Effector CD8-positive, alpha-beta T cell (primary cell): ENCODE measurements at places on chromosomes 4 and X.

DNA sequence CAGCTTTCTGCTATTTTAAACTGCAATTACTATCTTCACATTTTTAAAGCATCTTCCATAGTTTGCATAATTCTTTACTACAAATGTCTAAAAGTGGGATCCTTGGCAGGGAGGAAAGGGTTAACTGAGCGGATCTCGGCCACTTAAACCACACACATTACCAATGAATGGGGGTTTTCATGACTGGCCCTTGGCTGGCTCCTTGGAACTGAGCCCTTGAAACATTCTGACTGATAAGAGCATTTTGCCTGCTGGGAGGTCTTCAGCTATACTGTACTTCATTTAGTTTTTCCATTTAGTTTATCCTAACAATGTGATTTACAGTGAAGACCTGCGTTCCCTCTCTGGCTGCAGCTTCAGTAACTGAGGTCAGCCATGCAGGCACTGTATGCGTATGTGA is 31.7 kb upstream of the MFAP3L start:
- no peak for DNase-seq

DNA sequence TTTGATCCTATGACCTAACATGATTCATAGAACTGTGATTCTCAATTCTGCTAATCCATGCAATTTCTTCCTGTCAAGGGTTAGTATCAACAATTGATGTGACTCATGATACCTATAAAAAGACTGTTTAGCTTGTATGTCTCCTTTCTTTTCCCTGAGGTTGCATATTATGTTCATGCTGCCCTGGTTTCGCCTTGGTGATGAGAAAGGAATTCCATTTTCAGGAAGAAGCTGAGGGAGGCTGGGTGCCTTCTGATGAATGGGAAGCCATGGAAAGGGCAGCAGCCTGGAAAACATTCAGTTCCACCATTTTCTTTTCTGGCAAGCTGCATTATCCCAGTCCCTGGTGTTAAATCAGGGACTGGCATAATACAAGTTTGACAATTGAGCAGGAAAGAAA is 976.5 kb downstream of the RPA4 start:
- DNase-seq: no peak

DNA sequence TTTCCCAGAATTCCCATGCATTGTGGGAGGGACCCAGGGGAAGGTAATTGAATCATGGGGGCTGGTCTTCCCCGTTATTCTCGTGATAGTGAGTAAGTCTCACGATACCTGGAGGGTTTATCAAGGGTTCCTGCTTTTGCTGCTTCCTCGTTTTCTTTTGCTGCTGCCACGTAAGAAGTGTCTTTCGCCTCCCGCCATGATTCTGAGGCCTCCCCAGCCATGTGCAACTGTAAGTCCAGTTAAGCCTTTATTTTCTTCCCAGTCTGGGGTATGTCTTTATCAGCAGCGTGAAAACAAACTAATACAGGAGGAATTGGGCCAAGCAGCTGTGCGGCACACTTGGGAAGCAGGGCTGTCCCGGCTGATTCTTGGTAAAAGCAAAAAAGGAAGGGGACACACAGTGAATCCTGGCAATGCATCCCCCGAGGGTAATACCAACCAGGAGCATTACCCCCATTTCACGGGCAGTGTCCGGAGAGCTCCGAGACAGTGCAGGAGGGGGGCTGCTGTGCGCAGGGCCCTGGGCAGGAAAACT is 185.7 kb downstream of the AFAP1 start:
- no peak for DNase-seq

GRCh38 chr4:40199999-40200874 is 3.4 kb downstream of the RHOH start:
- DNase-seq: peak; percentile 18

- no peak for DNase-seq
These were observed 16.7 kb downstream of the BLOC1S4 start for GRCh38 chr4:6732441-6733357.

GRCh38 chr4:13544606-13545393 is 492 bp upstream of the NKX3-2 start:
- DNase-seq: no peak

DNA sequence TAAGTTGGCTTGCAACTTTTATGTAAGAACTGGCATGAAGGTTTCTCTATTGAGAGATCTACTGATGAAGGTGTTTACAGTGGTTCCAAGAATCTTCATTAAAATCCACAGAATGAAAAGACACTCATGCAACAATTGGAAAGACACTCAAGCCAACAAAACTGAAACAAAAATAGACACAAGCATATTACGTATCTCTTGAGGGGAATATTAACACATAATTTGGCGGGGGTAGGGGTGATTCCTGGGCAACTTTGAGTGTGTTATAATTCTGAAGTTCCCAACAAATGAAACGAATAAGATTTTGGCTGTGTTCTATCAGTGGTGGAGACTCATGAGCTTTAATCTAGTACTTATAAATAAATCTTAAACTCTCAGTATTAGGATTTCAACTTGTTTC is 75.1 kb downstream of the SPATA18 start:
- no peak for DNase-seq

- DNase-seq: no peak
These were observed 5.0 kb downstream of the RASL11B start for GRCh38 chr4:52867163-52867562.

DNA sequence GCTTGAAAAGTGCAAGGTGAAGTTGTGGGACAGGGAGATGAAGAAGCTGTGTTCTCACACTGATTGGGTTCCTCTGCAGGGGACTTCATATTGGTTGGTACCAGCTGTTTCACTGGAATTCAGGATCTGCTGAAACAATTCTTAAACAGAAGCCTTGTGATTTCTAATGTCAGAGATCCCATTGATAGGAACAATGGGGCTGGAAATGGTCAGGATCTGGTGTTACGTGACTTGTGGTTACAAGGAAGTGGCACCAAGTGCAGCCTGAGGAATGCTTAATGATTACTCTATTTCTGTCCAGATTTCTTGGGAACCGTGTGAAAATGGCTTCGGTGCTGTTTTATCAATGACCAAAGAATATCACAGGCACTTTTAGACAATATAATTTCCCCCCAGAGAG is 68.1 kb downstream of the MOSPD2 start:
- no peak for DNase-seq

GRCh38 chrX:11867610-11868345 is 109.7 kb downstream of the MSL3 start:
- no peak for DNase-seq

- DNase-seq: no peak
These were observed 3.7 kb upstream of the PNMA3 start for GRCh38 chrX:153052534-153052933.

GRCh38 chr4:41573502-41574001 is 35.6 kb downstream of the LIMCH1 start:
- no peak for DNase-seq

- no peak for DNase-seq
These were observed 76.4 kb downstream of the CXXC4 start for GRCh38 chr4:104418286-104418685.

GRCh38 chrX:118239913-118240698 is 105.8 kb upstream of the WDR44 start:
- no peak for DNase-seq

- no peak for DNase-seq
These were observed 7.8 kb downstream of the DIAPH2 start for GRCh38 chrX:96692454-96692853.

DNA sequence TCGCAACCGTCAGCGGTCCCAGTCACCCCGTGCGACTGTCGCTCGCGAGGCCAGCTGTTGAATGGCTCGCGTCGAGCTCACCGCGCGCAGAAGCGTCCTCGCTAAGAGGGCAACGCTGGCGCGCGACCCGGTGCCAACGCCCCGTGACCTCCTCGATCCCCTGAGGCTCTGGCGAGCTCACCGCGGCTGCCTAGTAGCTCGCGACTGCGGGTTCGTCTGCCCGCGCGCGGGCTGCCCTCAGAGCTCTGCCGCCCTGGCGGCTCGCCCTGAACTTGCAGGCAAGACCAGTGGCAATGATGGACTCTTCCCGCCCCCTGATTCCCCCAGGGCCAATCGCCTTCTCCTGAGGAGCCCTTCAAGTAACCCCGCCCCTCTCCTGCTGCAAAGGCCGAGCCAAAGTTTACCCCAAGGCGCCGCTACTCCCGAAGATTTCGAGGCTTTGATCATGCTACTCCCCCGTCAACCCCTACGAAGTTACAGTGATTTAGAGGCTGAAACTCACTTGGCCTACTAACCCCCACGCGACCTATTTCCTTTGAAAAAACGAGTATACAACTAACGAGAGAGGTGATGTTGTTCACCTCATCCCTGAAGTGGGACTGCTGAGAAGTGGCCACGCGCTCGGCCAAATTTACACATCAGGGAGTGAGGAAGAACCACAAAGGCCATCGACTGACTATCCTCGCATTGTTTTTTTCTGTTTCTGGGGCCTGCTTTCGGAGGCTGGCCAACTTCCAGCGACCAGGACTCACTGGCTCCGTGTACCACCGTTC is 37.5 kb downstream of the PGRMC1 start:
- peak; percentile 37 for DNase-seq

DNA sequence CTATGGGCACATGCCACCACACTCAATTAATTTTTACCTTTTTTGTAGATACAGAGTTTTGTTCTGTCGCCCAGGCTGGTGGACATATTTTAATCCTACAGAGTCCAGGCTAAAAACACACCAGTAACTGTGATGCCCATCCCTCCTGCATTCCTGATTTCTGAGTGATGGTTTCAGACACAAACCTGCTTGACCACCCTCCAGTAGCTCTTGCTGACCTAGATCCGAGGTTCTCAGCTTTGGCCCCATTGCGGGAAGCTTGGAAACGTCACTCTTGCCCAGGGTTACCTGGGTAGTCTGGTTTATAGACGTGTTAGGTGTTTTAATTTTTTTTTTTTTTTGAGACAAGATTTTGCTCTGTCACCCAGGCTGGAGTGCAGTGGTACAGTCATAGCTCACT is 7.5 kb downstream of the CD99 start:
- DNase-seq: no peak

DNA sequence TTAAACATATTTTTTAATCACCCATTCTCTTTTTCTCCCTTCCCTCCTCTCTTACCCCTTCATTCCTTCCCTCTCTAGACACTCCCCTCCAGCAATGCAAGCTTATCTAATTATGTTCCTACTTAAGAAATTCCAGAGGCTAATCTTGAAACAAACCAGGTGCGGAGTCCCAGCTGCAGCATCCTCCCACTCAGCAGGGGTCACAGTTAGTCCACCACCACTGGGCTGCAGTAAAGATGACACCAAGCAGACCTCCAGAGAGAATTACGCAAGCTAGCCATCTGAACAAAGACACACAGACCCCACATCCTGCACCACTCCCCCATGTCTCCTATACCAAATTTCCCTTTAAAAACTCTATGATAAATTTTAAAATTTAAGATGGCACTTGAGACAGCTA is 13.9 kb upstream of the SEC24B start:
- DNase-seq: no peak

DNA sequence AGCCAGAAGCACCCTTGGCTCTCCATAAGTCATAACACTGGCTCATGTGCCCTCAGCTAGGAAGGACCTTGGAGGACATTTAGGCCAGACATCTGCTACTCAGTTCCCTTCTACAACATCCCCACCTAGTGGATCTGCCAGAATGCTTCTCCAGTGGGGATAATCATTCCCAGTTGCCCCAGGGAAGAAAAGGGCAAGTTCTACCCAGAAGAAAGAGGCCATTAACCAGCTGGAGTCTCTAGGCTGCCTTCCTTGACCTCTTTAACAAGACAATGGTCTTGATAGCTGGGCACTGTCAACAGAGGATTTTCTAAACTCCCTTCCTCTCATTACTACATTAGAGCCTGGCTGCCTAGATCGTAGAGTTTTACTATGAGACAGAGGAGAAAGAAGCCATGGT is 42.0 kb downstream of the LGI2 start:
- no peak for DNase-seq

GRCh38 chr4:17188125-17188524 is 289.7 kb upstream of the LDB2 start:
- no peak for DNase-seq

DNA sequence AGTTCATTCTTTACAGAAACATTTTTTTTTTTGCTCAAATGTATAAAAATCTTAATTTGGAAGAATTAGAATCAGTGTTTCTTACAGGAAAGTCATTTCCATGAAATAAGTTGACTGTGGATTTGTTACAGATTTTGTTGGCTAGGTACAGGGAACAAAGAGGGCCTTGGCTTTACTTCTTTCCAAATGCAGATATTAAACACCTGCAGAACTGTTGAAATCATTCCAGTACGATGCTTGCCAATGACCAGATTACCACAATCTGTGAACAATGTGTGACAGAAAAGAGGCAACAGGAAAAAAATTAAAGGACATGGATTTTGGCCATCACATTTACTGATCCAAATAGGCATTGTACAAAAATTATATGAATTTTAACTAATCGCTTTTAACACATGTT is 70.8 kb downstream of the ANXA10 start:
- no peak for DNase-seq

DNA sequence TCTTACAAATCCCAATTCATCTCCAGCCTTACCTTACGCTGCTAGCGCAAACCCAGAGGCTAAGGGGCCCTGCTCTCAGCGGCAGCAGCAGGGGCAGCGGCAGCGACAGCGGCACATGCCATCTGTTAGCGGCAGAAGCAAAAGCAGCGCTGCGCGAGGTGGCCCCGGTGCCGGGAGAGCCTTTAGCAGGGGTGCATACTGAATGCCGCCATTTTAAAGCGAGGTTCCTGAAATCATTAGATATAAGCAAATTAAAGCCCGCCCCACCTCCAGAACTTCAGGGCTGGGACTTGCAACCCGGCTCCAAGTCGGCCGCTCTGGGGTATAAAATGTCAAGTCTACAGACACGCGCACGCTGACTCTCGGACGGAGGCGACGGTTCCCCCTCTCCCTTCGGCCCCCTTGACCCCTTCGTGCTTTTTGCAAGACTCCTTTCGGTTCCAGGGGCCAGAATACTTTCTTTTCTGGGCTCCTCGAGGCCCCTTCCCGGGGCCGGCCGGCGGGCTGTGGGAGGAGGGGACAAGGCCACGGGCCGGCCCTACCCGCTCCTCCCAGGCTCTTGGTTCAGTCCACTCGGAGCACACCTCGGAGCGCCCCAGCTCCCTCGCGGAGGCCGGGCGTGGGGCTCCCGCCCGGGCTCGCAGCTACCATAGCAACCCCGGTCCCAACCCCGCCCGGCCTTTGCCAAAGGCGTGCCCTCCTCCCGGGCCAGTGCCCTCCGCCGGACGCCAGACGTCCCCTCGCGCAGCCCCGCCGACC is at the start of gene MBNL3:
Gene MBNL3 (minus strand): TSS at position 220 of the 759 bp plus-strand sequence. CDS start 49,427 bp downstream, outside the sequence.
- DNase-seq: peak; percentile 47

DNA sequence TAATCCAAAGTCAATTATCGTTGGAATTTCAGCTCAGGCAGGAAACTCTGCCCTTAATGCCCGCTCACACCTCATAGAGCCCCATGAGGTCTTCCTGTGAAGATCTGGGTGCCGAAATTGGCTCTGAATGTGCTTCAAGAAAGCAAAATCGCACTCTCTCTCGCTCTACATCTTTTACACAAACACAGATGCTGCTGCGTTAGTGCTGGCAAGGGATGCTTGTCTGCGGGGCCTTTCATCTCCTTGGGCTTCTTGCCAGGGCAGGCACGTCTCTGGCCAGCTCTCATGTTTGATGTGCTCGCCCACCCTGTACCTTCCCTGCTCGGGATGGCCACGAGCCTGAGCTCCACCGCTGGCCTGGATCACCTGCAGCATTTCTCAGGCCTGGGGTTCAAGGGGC is 66.5 kb downstream of the CLCN4 start:
- no peak for DNase-seq

- DNase-seq: no peak
These were observed 24.2 kb upstream of the UBA6 start for GRCh38 chr4:67725132-67725531.

- DNase-seq: peak; percentile 11
These were observed 76.5 kb upstream of the BCOR start for GRCh38 chrX:40174001-40174853.
